ENCODE measurements at places on chromosomes 3 and 15.

GRCh38 chr3:158908187-158908734, 106.4 kb downstream of the MFSD1 start:
- DNase-seq = no peak

GRCh38 chr3:27963519-27963918, 241.4 kb upstream of the EOMES start:
- DNase-seq = no peak

DNA sequence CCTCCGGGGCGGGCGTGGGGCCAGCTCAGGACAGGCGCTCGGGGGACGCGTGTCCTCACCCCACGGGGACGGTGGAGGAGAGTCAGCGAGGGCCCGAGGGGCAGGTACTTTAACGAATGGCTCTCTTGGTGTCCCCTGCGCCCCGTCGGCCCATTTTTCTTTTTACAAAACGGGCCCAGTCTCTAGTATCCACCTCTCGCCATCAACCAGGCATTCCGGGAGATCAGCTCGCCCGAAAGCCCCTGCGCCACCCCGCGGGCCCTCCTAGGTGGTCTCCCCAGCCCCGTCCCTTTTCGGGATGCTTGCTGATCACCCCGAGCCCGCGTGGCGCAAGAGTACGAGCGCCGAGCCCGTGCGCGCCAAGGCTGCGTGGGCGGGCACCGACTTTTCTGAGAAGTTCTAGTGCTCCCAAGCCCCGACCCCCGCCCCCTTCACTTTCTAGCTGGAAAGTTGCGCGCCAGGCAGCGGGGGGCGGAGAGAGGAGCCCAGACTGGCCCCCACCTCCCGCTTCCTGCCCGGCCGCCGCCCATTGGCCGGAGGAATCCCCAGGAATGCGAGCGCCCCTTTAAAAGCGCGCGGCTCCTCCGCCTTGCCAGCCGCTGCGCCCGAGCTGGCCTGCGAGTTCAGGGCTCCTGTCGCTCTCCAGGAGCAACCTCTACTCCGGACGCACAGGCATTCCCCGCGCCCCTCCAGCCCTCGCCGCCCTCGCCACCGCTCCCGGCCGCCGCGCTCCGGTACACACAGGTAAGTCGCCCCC, at the start of gene THBS1:
Gene THBS1 (plus strand): TSS at position 595 of the 757 bp plus-strand sequence. CDS start 779 bp downstream, outside the sequence.
- DNase-seq = no peak

- DNase-seq = no peak
Measured at GRCh38 chr15:72482275-72482674, 8.1 kb downstream of the ARIH1 start.

DNA sequence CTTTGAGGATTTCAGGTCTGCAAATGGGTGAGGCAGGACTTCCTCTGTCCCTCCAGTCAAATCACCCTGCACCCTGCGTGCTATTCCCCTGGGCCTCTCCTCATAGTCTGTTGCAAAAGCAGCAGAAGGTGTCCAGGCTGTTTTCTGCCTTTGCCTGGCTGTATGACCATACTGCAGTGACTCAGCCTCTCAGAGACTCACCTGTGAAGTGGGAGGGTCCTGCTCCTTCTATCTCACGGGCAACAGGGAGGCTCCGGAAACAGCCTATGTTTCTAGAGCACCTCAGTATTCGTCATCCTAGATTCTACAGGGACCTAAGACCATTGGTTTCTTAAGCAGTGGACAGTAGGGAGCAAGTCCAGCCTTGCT, 216.4 kb downstream of the TLE3 start:
- no peak for DNase-seq

DNA sequence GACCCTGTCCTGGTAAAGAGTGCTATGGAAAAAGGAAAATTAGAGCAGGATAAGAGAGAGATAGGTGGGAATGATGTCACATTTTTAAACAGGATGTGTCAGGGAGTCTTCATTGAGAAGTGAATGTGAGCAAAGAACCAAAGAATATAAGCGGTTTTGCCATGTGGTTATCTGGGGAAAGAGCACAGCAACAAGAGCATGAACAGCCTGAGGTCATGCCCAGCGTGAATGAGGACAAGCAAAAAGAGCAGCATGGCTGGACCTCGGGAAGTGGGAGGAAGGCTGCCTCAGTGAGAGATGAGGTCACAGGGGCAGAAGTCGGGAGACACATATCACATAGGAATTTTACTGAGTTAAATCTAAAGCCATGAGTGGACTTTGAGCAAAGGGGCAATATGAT, 82.8 kb upstream of the HES1 start:
- no peak for DNase-seq

DNA sequence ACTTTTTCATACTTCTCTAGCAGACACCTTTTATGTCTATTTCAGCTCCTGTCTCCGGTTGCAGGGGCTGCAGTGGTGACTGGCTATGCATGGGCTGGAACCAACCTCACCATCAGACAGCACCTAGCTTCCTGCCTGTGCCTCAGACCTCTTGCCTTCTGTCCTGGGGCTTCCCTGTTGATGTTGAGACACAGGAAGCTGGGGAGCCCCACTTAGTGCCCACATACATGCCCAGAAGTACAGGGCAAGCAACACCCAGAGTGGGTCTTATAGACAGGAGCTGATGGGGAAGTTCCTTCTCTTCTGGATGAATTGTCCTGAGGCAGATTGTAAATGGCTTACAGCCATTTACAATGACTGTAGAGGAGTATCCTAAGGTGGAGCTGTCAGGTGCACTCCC, 65.3 kb upstream of the SIAH2 start:
- no peak for DNase-seq

DNA sequence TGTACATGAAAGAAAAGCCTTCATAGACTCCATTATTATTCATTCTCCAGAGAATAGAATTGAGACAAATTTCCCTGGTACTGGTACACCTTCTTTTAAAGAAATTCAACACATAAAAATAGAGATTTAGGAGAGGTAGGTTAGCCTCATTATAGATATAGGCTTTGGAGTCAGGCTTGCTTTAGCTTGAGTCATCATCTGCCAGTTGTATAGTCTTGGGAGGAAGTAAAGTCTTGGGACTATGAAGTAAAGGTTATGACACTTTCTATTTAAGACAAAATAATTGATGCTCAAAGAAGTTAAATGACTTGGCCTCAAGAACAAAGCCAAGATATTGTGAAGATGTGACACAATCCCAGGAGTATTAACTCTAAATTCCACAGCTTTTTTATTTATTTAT, 4.3 kb downstream of the HRG start:
- no peak for DNase-seq

- no peak for DNase-seq
Measured at GRCh38 chr15:63990454-63990853, 55.8 kb downstream of the DAPK2 start.

DNA sequence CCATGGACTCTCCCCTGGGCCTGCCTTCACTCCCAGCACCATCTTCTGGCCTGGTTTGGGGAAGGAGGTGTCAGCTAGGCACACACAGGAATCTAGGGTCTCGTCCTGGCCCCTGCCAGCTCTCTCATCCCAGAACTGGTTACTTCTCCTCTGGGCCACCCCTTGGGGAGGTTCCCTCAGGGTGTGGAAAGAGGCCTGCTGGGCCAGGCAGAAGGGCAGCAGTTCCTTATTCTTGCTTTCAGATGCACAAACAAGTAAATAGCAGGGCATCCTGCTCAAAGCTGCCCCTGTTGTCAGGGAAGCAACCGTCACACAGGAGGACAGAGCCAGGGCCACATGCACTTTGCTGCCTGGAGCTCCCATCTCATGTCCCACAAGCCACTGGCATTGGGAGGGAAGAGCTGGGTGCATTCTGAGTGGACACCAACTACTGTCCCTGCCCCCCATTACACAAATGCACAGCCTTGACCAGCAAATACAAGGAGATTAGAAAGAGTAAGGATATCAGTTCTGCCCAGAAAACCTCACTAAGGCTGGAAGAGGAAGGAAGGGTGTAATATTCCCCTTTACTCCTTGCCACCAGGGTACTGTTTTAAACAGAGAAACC, 108.8 kb upstream of the HACD2 start:
- DNase-seq = no peak

All from NCI-H774 (cell line).